ENCODE measurements at places on chromosomes 7 and 10.

- DNase-seq, result no peak
Measured at GRCh38 chr10:125999694-126000093, 103.3 kb downstream of the FANK1 start.

- DNase-seq, result no peak
Measured at GRCh38 chr7:12706900-12707536, 19.6 kb downstream of the ARL4A start.

DNA sequence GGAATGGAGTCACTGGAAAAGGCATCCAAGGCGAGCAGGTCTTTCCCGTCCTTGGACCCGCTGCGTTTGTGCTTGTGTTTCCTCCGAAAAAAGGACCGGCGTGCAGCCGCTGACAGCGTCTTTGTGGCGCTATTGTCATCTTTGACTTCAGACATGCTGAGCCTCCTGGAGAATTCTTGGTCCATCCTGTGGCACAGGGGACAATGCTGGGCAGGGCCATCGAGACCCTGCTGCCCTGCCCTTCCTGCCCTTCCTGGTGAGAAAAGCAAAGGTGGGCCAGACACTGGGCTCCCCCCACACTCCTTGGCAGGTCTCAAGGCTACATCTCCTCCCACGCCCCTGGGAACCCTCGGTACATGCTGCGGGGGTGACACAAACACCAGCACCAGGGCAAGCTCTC, 120.9 kb downstream of the DLG5 start:
- DNase-seq, result no peak

GRCh38 chr10:72133517-72133916, 45.2 kb upstream of the SPOCK2 start:
- DNase-seq, result no peak

DNA sequence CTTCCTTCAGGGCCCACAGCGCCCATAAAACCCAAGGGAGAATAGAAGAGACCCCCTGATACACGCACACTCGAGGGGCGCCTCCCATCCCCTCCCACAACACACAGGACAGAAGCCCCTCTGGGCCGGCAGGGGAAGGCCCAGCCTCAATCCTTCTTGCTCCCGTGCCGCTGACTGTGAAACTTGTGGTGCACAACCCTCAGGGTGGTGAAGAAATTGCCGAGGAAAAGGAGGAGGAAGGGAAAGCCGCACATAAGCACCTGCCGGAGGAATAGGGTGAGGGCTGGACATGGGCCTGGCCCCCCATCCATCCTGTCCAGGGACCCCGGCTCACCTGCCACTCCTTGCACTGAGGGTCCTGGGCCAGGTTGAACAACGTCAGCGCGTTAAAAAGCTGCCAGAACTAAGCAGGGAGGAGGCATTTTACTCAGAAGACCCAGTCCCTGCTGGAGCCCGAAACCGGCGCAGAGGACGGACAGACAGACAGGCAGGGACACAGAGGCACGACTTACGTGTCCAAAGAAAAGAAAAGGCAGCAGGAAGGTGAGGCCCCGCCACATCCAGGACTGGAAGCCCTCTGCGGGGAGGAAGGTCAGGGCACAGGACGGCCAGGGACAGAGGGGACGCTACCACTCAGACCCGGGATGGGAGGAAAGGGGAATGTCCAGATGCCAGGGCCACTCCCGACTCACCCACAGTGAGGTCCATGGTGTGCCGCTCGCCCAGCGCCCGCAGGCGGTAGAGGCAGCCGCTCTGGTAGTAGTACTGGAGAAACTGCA, 7.2 kb downstream of the TMEM120A start:
- no peak for DNase-seq

GRCh38 chr10:132616996-132617736, 79.6 kb downstream of the INPP5A start:
- no peak for DNase-seq

DNA sequence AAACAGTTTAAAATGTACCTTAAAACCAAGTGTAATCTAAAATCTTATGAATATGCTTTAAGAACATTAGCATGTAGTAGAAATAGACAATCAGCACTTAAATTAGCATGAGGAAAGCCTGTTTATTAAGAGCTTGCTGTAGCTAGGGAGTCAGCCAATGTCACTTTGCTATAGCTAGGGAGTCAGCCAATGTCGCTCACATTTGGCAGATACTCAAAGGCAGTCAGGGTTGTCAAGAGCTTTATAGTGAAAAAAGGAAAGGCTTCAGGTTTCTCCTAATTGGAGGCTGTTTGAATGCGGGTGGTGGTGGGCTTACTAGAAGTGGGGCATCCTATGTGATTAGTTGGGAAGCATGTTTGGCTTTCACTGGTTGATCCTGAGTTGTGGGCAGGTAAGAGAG, 226.2 kb upstream of the DGKB start:
- no peak for DNase-seq

DNA sequence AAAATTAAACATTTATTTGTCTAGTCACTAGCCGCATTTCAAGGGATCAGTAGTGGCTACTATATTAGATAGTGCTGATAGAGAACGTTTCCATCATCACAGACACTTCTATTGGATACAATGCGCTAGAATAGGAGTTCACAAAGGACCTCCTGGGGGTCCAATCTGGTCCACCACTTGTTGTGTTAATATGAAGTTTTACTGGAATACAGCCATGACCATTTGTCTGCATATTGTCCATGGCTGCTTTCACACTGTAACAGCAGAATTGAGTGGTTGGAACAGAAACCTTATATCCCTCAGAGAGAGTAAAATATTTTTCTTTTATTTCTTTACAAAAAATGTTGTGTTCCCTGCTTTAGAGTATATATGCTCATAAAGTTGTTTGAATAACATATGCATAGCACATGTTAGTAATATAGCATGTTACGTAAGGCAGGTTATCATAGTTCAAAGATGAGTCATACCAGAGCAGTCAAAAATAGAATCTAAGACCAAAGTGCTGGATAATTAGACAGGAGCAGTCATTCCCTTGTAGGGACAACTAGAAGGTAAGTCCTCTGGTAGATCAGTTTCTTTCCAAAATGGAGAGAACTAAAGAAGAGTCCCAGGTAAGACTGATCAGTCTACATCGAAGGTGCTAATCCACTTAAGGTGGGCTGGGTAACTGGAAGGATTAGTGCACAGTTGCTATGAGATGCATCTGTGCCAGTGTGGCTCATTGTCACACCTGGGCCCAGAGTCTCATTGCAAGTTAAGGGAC, 14.9 kb downstream of the BZW2 start:
- DNase-seq, result no peak

DNA sequence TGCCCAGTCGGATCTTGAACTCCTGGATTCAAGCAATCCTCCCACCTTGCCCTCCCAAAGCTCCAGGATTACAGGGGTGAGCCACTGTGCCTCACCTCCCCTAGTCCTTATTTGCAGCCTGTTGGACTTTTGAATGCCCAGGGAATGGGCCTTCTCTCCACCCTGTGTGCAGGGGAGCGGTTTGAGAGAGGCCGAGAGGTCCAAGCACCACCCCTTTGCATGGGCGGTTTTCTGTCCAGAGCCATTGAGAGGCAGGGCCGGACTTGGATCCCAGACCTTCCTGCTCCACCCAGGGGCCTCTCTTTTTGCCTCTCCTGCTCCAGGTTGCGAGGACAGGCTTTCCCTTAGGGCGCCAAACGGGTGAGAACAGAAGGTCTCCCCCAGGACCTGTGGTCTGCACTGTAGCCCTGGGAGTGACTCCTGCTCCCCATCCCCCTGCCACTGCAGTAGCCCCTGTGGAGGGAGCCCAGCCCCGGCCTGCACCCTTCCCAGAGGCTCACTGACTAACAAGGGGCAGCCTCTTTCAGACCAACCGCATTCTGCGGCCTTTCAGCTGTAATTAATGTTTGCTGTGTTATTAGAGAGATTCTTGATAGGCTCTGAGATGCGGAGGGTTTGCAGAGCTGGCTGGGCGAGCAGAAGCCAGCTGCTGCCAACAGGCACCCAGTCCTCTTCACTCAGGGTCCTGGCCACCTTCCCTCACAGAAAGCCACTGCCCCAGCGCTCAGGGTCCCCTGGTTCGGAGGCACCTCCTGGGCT, 57.9 kb downstream of the ELFN1 start:
- DNase-seq, result no peak

GRCh38 chr10:535051-535450, 154.4 kb downstream of the DIP2C start:
- no peak for DNase-seq

DNA sequence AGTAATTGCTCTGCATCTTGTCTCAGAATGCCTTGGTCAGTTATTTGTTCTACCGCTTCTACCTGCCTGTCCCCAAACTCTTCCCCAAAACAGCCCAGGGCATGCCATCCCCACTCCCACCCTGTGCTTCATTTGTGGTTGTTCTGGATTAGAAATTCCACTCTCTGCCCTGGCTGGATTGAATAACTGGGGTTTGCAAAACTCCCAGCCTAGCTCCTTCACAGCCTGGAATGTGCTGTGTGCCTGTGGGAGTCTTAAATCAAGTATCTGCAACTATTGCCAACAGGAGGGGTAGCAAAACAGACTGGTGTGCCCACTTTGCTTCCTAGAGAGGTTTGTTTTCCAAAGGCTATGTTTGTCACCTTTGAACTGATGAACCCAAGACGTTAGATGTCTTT, 24.2 kb downstream of the TSPAN15 start:
- no peak for DNase-seq

DNA sequence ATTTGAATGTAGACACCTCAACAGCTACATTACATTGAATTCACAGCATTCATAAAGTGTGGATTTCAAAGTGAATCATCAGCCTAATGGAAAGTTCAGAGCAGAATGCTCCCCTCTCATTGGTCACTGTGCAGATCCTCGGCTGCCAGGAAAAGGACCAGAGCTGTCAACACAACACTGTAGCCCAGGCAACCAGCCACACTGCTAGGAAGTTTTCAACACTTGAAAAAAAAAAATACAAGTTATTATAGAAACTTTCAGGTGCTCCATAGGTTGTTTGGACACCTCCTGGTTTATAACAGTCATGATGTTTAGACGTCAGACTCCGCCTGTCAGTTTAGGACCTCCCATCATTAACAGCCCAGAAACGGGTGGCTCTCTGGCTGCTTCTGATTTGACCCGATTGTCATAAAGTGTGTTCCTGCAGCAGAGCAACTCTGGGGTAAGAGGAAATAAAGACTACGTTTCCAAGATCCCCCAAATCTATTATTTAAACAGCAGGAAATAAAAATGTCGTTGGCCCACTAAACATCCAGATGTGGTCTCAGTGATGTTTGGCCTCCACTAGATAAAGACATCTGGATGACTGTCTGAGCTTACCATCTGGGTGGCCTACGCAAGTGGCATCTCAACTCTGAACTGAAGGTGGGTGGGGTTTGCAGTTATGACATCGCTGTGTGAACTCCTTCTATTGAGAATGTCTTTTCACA, 117.4 kb downstream of the CABCOCO1 start:
- no peak for DNase-seq

GRCh38 chr10:12241810-12242529, 46.0 kb downstream of the CDC123 start:
- peak; percentile 35 for DNase-seq

DNA sequence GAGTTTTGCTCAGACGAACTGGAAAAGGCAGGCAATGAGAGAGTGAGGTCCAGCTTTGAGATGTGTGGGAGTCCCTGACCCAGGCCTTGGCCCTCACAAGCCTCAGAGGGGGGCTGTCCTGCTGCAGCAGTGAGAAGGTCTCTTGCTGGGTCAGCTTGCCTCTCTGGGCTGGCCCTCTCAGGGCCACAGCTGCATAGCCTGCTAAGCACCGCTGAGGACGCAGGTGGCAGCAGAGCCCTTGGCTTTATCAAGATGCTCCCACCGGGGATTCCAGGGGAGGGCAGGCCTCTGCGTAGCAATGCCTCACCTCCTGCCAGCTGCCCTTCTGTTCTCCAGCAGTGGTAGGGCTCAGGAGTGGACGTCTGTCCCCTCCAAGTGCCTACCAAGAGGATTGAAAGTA, 128.7 kb downstream of the COBL start:
- no peak for DNase-seq

DNA sequence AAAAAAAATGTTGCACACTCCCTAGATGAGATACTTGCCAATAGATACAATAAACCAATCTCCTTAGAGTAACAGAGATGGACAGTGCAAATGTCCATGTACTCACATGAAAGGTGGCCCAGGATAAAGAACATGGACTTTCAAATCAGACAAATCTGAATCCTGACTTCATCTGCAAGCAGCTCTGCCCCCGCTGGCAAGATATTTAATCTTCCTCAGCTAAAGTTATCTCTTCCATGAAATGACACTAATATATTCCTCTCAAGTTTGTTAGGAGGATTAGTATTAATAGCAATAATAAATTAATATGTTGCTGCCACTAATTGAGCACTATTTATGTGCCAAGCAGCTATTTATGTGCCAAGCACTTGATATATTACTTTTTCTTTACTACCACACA, 148.6 kb upstream of the YAE1 start:
- DNase-seq, result no peak

GRCh38 chr7:68964060-68964459, 634.2 kb upstream of the AUTS2 start:
- DNase-seq, result no peak

DNA sequence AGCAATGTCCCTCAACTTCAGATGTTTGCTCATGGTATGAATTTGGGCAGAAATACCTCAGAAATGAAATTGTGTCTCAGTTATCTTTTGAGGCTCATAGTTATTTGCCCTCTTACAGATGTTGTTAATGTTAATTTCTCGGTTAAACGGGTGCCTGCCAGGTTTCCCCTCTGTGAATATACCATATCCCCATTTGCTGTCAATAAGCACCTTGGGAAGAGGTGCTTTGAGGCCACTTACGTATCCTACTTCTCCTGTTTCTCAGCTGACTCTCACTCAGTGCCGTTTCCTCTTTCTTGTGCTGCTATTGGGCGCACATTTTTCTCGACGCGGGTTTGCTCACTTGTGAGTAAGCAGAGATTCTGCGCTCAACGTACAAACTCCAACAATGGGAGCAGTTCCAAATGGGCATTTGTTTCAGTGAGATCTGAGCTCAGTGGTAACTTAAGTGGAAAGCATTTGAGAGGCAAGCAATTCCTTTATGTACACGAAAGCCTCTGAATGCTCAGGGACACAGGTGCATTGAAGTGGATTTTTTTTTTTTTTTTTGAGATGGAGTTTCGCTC, 34.8 kb upstream of the JAKMIP3 start:
- no peak for DNase-seq

GRCh38 chr10:85645926-85646711, 720.5 kb downstream of the GRID1 start:
- DNase-seq, result no peak

DNA sequence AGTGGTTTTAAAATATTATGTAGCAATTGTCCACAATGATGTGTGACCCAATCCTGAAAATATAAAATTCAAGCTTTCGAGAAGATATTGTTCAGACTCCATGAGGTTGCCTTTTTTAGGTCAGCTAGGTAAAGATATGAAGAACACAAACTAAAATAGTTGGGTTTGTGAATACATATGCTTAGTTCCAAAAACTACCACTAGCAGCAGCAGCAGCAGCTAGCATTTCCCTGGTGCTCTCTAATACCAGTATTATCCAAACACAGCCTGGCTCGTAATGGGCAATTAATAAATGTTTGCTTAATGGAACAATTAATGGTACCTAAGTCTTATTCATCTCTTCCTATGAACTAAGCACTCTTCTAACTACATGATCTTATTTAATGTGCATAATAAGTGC, 362.5 kb downstream of the MALRD1 start:
- DNase-seq, result no peak

- no peak for DNase-seq
Measured at GRCh38 chr7:77813180-77813579, 14.6 kb downstream of the PHTF2 start.
